Panc1 (cell line): ENCODE measurements at places on chromosomes 16 and 17. TPM values are rescaled to one million over a fixed set of nuclear protein-coding genes. Genes with fewer than 3 reads are reported as not detected.

Gene KRT27
- total RNA-seq: not detected

DNA sequence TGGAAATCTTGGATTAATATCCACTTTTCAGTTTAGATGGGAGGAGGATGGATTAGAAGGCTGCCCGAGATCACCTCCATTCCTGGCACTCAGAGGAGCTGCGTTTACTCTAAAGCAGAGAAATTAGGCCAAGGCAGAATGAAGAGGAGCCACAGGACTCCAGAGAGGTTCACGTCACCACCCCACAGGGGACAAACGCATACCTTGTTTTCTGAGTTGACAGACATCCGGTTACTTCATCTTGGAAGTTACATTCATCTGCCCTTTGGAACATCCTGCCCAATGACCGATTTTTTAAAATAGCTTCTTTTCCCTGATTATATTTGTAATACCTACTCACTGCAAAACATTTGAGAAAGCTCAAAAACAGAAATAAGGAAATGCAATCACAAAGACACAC lies 220.0 kb downstream of the SOX9 start:
- H3K4me3 ChIP-seq: no peak overlapping the region
- no peak for DNase-seq
- H3K27ac ChIP-seq: peak overlapping the region; percentile 75
- no peaks in the 10 kb centered on the region for H3K36me3 ChIP-seq
- H3K4me1 ChIP-seq: peaks cover 23% of the 10 kb centered on the region

Gene PSMC5
- total RNA-seq: 145 TPM

GRCh38 chr16:7303660-7304200 lies 28.9 kb upstream of the RBFOX1 start:
- H3K4me1 ChIP-seq: no peaks in the 10 kb centered on the region
- peaks cover 12% of the 10 kb centered on the region for H3K27me3 ChIP-seq
- H3K27ac ChIP-seq: no peak overlapping the region

GRCh38 chr17:63696381-63696961 lies 3.5 kb downstream of the LIMD2 start:
- H3K27ac ChIP-seq: no peak overlapping the region
- no peaks in the 10 kb centered on the region; the same call in 1 of the 2 replicates for H3K4me1 ChIP-seq
- DNase-seq: no peak

DNA sequence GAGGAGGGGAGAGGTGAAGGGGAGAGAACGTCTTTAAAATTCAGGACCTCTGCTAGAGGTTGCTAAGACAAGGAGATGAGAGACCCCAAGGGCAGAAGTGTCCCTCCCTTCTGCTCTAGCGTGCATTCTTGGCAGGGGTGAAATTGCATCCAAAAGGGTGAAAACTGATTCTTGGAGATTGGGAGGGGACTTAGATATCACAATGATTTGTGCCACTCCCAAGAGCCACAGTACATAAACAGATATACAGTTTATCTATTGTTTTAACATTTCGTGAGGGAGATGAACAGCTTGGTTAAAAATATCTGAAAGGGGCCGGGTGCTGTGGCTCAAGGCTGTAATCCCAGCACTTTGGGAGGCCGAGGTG lies 12.8 kb downstream of the CAVIN1 start:
- no peaks in the 10 kb centered on the region for H3K27me3 ChIP-seq
- H3K4me3 ChIP-seq: no peak overlapping the region

GRCh38 chr17:61401389-61402072 lies 1.9 kb downstream of the TBX2 start:
- H3K27me3 ChIP-seq: no peaks in the 10 kb centered on the region
- H3K36me3 ChIP-seq: no peaks in the 10 kb centered on the region
- H3K4me3 ChIP-seq: peak overlapping the region; percentile 55
- H3K27ac ChIP-seq: peak overlapping the region; percentile 85
- H3K4me1 ChIP-seq: peaks cover 11% of the 10 kb centered on the region; the same call in 1 of the 2 replicates
- DNase-seq: no peak

- no peak overlapping the region for H3K4me3 ChIP-seq
- H3K27ac ChIP-seq: peak overlapping the region; percentile 86; the same call in 1 of the 2 replicates
- H3K27me3 ChIP-seq: no peaks in the 10 kb centered on the region
Observed at GRCh38 chr16:85526185-85526974, 86.7 kb upstream of the GSE1 start.

- no peak overlapping the region for H3K4me3 ChIP-seq
- DNase-seq: no peak
- H3K27ac ChIP-seq: no peak overlapping the region
- H3K4me1 ChIP-seq: no peaks in the 10 kb centered on the region
- no peaks in the 10 kb centered on the region for H3K36me3 ChIP-seq
- no peaks in the 10 kb centered on the region for H3K27me3 ChIP-seq
Observed at GRCh38 chr17:6669479-6670212, 18.1 kb downstream of the C17orf100 start.

Gene LRRC37A3
- 13.3 TPM for total RNA-seq

DNA sequence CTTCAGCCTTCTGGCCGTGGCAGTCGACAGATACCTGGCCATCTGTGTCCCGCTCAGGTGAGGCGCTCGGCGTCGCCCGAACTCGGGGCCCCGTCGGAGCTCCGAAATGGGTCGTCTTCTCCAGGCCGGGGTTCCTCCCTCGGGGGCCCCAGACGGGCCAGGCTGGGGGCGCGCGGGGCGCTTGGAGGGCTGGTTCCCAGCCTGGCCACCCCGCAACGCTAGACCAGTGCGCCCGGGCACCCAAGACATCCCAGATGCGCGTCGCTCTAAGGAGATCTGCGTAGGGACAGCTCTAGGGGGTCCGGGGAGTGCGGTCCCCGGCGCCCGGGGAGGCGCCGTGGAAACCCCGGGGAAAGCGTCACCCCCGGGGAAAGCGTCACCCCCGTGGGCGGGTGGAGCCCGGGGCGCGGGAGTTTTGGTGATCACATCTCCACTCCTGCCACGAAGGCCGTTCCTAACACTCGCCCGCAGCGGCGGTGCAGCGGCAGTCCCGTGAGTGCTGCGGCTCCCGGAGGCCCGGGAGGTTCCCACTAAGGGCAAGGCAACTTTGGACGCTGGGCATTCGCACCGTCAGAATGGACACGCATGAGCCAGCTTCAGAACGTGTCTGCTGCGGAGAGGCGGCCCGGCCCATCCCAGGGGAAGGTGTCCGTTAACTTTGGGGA lies 729 bp downstream of the ADORA2B start:
- no peaks in the 10 kb centered on the region; the same call in 1 of the 2 replicates for H3K36me3 ChIP-seq
- H3K27ac ChIP-seq: peak overlapping the region; percentile 96
- H3K4me1 ChIP-seq: peaks cover 22% of the 10 kb centered on the region
- H3K27me3 ChIP-seq: no peaks in the 10 kb centered on the region
- peak overlapping the region; percentile 67 for H3K4me3 ChIP-seq

DNA sequence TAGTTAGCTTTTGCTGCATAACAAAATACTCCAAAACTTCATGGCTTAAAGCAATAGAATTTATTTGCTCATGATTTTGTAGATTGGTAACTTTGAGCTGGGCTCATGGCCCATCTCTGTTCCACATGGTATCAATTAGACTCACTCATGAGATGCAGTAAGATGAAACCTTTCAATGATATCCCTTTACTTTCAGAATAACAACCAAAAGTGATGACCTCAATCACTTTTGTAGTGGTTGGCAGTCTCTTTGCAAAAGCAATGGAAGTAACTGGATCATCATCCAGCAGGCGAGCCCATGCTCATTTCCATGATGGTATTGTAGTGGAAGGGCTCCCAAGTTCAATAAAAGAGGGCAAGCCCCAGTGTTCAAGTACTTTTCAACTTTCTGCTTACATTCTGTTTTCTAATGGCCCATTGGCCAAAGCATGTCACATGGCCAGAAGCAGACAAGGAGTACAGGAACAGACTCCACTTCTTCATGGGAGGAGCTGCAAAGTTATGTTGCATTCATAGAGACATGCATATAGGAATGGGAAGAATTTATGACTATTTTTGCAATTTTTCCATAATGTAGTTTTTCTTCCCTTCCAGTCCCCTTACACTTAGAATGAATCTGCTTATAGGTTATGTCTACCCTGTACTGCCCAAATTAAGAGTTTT lies 41.7 kb downstream of the EFCAB5 start:
- H3K4me3 ChIP-seq: no peak overlapping the region
- no peak for DNase-seq
- H3K27ac ChIP-seq: no peak overlapping the region

DNA sequence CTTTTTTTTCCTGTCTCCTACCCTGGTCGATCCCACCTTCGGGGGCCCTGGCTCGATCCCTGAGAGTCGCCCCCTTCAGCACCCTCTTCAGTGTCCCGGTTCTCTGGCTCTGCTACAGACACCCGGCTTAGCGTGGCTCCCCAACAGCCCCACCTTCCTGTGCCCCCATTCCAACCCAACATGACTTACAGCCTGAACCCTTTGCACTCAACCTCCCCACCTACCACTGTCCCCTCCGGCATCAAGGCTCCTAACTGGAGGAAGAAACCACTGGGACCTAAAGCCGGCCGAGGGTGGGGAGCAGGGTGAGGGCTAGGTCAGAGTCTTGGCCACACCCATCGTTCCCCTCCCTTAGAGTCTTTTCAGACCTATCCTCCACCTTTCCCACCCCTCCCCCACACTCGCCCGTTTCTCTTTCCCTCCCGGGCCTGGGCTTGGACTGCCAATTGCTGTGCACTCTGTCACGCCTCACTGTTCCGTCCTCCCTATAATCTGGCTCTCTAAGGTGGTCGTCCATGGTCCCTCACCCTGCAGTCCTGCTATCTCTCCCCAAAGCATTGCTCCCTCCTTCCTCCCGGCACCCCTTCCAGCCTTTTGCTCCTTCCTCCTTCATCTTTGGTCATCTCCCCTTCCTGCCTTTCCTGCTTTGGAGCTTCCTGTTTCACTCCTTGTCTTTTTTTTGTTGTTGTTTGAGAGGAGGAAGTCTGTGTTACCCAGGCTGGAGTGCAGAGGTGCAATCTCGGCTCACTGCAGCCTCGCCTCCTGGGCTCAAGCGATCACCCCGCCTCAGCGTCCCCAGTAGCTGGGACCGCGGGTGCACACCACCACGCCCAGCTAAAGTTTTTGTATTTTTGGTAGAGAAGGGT lies 890 bp upstream of the CLDN7 start:
- H3K36me3 ChIP-seq: peaks cover 3% of the 10 kb centered on the region
- peak overlapping the region; percentile 81 for H3K27ac ChIP-seq
- DNase-seq: no peak
- peaks cover 22% of the 10 kb centered on the region for H3K4me1 ChIP-seq
- no peaks in the 10 kb centered on the region for H3K27me3 ChIP-seq
- H3K4me3 ChIP-seq: peak overlapping the region; percentile 65

Gene MAP2K4
- total RNA-seq: 16.8 TPM
